Retinal pigment epithelial cell (primary cell): ENCODE measurements at places on chromosomes 1 and 21.

- DNase-seq: peak; percentile 97
Measured at GRCh38 chr1:113534130-113534817, 144.0 kb downstream of the MAGI3 start.

DNA sequence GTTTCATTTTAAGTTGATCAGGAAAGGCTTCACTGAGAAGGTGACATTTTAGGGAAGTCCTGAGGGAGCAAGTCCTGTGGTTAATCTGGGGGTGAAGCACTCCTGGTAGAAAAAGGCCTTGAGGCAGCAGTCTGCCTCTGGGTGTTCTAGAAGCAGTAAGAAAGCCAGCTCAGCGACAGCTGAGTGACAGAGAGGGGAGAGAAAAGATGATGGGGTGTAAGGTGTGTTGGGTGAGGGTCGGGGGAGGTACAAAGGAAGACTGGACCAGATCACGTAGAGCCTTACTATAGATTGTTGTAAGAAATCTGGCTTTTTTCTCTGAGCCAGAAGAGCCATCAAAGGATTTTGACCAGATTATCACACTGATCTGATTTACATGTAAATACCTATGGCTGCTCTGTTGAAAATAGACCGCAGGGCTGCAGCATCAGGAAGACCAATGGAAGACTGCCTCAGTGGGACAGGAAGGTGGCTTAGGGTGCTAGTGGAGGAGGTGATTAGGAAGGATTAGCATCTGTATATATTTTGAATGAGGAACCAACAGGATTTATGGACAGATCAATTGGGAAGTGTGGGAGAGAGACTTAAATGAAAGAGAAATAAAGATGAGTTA, 131.2 kb downstream of the CDC7 start:
- no peak for DNase-seq

DNA sequence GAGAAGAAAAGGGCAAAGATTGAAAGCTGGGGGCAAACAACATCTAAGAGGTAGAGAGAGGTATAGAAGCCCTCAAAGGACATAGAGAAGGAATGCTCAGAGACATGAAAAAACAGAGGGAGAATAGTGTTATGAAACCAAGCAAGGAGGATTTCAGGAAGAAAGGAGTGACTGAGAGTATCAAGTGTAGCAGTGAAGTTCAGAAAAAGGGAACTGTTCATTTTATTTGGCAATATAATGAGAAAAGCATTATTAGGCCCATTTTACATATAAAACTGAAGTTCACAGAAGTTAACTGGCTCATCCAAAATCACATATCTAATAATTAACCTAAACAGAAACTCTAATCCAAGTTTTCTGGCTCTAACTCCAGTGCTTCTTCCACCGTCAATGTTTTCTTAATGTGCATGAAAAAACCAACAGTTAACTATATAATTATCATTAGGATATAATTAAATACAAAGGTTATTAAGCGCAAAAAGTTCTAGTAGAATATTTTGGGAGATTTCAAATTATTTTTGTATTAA, 17.7 kb downstream of the NEXN start:
- no peak for DNase-seq

GRCh38 chr1:214913966-214914365, 168.6 kb upstream of the KCNK2 start:
- no peak for DNase-seq

- DNase-seq: no peak
Measured at GRCh38 chr1:41652384-41653265, 168.1 kb upstream of the EDN2 start.
